ENCODE measurements at places on chromosomes 1 and 21.

DNA sequence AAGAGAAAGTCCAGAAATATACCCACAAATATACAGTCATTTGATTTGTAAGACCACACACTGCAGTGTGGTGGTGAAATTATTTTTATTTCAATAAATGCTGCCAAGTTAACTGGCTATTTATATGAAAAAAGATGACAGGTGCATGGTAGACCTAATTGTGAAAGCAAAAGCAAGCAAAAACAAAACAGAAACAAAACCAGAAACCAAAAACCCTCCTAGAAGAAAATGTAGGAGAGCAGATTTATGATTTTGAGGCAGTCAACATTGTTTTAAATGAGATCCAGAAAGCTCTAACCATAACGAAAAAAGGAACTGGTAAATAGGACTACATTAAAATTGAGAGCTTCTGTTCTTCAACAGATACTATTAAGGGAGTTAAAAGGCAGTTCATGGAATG is 303.6 kb downstream of the PRDM2 start:
- DNase-seq: no peak

- DNase-seq: no peak
Observed at GRCh38 chr1:210292231-210292871, 36.4 kb upstream of the HHAT start.

- DNase-seq: no peak
Observed at GRCh38 chr21:29825345-29825744, 114.5 kb downstream of the GRIK1 start.

- DNase-seq: no peak
Observed at GRCh38 chr1:172467446-172467845, 23.6 kb upstream of the PIGC start.

GRCh38 chr1:199182186-199182843 is 543.5 kb downstream of the PTPRC start:
- DNase-seq: no peak

GRCh38 chr1:224640018-224640417 is 23.9 kb downstream of the CNIH3 start:
- DNase-seq: no peak

GRCh38 chr1:74811436-74812179 is 78.7 kb downstream of the TYW3 start:
- no peak for DNase-seq

- DNase-seq: no peak
Observed at GRCh38 chr1:32713081-32713480, 10.5 kb upstream of the SYNC start.

- DNase-seq: no peak
Observed at GRCh38 chr21:24323536-24323935, 1283.7 kb downstream of the MRPL39 start.

GRCh38 chr21:28333578-28334075 is 659.0 kb downstream of the LTN1 start:
- no peak for DNase-seq

DNA sequence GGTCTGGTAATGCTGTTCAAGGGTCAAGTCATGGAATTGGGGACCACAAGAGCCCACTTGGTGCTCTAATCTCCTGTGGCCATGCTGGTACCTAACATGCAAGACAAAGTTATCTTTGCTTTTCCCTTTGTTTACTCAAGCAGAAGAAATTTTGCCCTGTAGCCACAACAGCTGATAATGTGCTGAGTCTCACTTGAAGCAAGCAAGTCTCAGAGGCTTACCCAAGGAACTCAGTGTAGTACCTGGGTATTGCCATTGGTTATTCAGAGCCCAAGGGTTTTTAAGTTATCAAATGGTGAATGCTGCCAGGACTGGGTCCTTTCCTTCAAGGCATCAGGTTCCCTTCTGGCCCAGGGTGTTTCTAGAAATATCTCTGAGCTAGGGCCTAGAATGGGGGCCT is 198.9 kb upstream of the RNPC3 start:
- DNase-seq: no peak

- DNase-seq: no peak
Observed at GRCh38 chr1:15275921-15276683, 29.1 kb downstream of the FHAD1 start.

GRCh38 chr1:163128282-163128681 is 59.1 kb downstream of the RGS4 start:
- no peak for DNase-seq

DNA sequence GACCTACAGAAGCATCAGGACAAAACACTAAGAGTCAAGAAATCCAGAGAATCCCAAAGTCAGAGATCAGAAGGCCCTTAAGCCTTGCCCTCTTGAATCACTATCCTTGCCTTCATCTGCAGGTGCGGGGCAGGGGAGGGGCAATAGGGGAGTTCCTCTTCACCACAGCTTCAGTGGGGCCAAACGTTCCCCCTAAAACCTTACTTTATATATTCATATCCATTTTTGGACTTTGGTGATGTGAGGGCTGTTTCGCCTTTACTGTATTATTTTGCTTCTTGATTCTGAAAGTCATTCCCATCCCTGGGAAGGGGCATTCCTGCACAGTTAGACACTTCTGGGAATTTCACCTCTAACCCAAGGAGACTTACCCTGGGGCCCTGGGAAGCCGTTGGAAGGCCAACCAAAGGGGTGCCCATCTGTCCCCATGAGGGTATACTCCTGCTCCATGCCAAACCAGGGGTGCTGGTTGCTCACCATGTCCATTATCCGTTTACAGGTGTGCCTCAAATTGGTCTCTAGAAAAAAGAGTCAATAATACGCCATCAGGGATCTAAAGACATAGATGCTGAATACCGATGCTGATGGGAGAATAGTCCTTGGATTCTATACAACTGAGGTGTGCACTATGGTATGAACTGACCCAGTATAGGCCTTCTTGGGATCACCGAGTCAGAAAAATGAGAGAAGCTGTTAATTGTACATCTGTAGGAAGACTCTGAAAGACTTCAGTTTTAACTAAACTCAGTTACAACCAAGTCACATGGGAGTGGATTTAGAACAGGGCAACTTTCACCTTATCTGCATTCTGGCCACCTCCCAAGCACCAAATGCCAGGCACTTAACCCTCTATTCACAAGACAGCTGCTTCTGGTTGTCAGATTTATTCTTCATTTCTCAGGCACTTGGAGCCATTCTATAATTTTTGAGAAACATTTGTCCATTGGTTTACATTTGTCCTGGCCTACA is 5.4 kb downstream of the GLUL start:
- no peak for DNase-seq

GRCh38 chr21:34844924-34845238 is 176.1 kb downstream of the CLIC6 start:
- no peak for DNase-seq

DNA sequence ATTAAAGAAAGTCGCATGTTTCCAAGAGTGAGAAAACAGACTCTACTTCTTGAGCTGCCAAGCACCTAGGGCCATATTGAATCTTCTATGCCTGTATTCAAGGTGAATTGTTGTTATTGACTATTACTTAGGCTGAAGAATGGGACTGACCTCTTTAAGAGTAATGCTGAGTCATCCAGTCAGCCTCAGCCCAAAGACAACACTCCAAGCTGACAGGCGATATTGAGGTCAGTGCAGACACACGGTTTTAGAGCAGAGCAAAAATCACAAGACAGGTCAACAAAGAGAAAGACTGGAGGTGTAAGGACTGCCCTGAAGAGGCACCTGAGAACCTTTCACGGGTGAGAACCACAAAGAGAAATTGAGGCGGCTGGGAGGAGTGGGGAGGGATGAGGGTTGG is 146.9 kb downstream of the MIS18A start:
- no peak for DNase-seq

- no peak for DNase-seq
Observed at GRCh38 chr1:74429580-74429979, 82.8 kb downstream of the LRRC53 start.

DNA sequence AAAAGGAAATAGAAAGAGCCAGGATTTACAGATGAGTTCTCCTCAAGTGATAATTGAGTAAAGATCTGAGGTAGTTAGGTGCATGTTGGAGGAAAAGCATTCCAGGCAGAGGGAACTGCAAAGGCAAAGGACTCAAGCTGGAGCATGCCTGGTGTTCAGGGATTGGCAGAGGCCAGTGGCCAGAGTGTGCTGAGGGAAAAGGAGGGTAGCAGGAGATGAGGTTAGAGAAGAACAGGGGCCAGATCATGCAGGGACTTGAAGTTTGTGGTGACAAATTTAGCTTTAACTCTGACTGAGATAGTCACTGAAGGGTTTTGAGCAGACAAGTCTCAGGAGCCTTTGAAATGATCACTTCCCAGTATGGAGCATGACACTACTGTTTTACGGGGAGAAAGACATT is 19.0 kb upstream of the GTF2B start:
- no peak for DNase-seq

GRCh38 chr1:202073206-202073605 is 49.5 kb upstream of the GPR37L1 start:
- DNase-seq: no peak

DNA sequence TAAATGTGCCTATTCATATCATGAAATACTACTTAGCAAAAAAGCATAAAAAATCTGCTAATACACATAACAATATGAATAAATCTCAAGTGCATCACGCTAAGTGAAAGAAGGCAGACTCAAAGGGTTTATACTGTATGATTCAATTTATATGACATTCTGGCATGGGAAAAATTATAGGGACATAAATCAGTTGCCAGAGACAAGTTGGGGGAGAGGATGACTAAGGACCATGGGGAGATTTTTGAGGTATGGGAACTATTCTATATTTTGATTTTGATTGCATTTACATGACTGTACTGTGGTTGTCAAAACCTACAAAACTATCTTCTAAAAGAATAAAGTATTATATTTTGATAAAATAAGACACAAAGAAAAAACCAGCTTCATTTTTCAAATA is 650.3 kb upstream of the NR5A2 start:
- DNase-seq: no peak

DNA sequence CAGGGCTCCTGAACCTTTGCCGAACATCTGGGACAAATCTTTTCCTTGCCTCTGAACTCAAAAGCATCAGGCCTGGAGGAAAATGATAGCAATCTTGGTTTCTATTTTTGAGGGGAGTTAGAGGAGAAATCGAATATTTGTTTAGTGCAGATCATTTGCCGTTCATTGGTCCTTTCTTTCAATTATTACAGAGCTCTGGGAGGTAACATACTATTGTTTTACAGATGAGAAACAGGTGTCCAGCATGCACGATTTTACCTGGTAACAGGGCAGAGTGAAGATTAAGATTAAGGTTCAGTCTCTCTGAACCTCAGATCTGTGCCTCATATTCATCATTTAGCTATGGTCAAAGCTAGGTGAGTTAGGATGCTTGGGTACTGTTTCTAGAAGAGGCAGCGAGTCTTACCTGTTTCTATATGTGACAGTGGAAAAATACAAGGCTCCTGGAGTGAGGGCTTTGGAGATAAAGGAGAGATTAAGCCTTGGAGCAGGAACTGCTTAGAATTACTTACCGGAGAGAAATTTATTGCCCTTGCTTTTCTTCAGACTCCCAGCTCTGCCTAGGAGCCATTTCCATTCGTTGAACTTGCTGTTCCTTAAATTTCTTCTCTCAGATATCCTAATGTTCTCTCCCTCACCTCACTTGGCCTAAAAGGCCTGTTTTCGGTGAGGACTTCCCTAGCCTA is 1.4 kb downstream of the PRCC start:
- no peak for DNase-seq

DNA sequence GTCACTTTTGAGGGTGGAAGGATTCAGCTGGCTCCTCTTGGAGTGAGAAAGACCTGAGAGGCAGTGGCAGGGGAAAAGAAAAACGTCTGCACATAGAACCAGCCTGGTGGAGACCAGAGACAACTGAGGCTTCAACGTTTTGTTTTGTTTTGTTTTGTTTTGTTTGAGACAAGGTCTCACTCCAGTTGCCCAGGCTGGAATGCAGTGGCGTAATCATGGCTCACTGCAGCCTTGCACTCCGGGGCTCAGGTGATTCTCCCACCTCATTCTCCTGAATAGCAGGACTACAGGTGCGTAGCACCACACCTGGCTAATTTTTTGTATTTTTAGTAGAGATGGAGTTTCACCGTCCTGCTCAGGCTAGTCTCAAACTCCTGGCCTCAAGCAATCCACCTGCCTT is 12.3 kb downstream of the SHISAL2A start:
- no peak for DNase-seq

- DNase-seq: no peak
Observed at GRCh38 chr1:117760069-117760468, 154.2 kb downstream of the TENT5C start.

DNA sequence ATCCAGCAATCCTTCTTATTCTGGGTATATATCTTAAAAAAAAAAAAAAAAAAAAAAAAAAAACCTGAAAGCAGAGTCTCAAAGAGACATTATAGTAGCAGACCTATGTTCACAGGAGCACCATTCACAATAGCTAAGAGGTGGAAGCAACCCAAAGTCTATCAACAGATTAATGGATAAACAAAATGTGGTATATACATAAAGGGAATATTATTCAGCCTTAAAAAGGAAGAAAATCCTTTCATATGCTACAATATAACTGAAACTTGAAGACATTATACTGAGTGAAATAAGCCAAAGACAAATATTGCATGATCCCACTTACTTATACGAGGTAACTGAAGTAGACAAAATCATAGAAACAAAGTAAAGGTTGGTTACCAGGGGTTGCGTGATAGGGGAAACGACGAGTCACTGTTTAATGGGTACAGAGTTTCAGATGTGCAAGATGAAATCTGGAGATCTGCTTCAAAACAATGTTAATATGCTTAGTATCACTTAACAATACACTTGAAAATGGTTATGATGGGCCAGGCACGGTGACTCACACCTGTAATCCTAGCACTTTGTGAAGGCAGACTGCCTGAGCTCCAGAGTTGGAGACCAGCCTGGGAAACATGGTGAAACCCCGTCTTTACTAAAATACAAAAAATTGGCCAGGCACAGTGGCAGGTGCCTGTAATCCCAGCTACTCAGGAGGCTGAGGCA is 29.5 kb downstream of the PIK3R3 start:
- no peak for DNase-seq

DNA sequence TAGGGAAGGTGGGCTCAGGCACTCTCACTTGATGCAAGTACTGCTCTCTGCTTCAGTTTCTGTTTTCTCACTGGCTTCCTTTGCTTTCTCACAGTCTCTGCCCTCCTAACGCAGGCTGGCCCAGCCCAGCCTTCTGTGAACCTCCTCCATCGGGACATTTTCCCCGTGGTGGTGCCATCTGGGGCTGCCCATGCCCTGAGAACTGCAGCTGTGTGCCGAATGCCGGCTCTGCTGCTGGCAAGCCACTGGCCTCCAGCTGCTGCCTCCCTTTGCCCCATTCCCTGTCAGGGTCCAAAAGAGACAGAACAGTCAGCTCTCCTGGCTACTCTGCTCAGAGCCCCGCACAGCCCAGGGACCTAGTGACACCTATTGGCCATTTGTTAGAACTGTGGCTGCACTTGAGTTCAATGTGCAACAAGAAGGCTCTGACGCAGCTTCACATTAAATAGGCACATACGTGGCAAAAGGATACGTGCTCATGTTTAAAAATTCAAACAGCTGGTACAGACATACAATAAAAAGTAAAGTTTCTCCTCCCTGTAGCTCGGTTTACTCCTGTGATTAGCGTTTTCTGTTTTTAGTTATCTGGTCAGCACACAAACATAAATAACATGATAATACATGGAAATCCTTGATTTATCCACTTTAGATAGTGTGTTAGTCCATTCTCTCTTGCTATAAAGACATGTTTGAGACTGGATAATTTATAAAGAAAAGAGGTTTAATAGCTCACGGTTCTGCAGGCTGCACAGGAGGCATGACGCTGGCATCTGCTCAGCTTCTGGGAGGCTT is 46.6 kb downstream of the FCRL5 start:
- DNase-seq: no peak

- no peak for DNase-seq
Observed at GRCh38 chr1:15262706-15263105, 15.7 kb downstream of the FHAD1 start.

Measured in stimulated activated CD8-positive, alpha-beta memory T cell treated with anti-CD3 and anti-CD28 coated beads, Interleukin-7, amount 100 ng/mL, for 1 hour (primary cell).